Activated naive CD4-positive, alpha-beta T cell treated with anti-CD3 and anti-CD28 coated beads, Interleukin-2, amount 50 U/mL, for 72 hours (primary cell): ENCODE measurements at places on chromosomes 7 and 10.

DNA sequence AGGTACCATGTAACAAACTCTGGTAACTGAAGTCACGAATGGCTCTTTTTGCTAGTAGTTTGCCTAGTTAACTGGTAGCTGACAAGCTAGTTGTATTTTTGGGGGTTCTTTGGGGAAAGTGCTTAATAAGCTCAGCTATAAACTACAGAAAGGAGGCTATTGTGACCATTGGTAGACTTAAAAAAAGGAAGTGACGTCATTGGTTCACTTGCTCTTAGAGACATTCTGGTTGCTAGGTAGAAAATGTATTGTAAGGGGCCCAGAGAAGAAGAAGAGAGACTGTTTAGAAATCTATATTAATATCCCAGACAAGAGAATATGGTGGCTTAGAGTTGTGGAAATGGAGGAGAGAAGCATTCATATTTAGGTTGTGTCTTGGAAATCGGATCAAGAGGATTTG lies 103.0 kb downstream of the NXPH1 start:
- DNase-seq: no peak

- DNase-seq: no peak
Measured at GRCh38 chr7:121017586-121017985, 29.1 kb downstream of the CPED1 start.

GRCh38 chr7:11540271-11540761 lies 291.7 kb downstream of the THSD7A start:
- DNase-seq: no peak

- DNase-seq: no peak
Measured at GRCh38 chr7:109821156-109821555, 1251.5 kb downstream of the DNAJB9 start.

DNA sequence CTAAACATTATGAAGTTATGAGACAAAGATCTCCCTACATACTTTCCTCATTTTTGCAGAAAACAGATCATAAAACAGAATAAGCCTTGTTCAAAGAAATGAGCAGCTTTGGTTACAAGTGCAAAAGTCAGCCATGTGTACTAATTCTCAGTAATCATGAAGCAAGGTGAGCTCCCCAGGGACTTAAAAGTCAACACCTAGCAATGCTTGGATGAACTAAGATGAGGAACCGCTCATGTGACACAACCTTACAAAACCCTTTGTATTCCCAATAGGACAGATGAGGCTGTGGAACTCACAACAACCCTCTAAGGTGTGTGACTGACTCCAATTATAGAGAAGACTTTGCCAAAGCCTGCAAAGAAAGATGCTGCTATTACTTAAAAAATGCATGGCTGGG lies 154.5 kb downstream of the SLC25A13 start:
- no peak for DNase-seq

- DNase-seq: no peak
Measured at GRCh38 chr7:82472966-82473365, 29.4 kb upstream of the CACNA2D1 start.

- DNase-seq: no peak
Measured at GRCh38 chr10:78620985-78621799, 447.6 kb upstream of the ZMIZ1 start.

- DNase-seq: no peak
Measured at GRCh38 chr10:123796736-123797135, 94.9 kb downstream of the CPXM2 start.

- DNase-seq: no peak
Measured at GRCh38 chr7:44505595-44505994, 15.1 kb upstream of the NUDCD3 start.

DNA sequence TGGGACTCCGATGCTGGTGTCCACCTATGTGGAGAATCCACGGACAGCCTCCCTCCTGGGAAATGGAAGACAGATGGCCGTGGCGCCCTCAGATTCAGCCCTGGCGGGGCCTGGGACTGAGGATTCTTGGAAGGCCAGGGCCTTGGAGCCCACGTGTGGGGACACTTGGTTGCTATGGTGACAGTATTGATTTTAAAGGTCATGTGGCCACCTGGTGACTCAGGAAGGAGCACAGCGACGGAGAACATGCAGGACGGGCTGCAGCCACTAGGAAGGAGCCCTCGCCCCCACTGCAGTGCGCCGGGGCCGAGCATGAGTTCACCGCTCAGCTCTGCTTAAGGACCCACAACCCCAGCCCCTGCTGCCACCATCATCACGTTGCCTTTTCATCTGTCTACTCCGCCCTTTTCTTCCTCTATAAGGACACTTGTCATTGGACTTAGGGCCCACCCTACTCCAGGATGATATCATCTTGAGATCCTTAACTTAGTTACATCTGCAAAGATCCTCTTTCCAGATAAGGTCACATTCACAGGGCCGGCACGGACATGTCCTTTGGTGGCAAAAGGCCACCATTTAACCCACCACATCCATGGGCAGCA lies 3.7 kb upstream of the STK32C start:
- no peak for DNase-seq

DNA sequence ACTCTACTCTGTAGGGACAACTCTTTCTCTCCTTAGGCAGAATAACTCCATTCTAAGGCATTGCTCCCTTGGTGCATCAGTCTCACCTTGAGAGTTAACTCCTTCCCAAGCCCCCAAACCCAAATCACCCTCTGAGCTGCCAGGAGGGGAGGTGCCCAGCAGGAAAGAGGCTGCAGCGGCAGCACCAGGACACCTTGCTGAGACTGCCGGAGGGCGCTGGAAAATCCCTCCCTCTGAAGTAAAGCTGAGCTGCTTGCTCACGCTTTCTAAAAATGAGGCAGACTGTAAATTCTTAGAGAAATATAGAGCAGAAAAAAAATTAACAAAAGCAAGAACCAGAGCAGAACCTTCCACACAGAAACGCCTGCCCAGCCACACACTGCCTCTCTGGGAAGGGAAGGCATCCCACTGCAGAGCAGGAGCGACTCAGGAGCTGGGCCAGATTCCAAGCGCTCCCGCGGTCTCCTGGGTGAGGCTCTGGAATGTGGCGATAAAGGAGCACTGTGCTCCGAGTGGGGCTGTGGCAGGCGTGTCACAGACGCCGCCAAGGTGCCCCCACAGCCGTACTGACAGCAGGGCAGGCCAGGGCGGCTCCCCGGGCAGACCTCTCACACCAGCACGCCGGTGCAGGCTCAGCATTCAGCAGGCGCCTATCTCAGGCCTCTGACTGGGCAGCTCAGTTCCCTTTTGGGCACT lies 202.1 kb downstream of the TNS3 start:
- no peak for DNase-seq

DNA sequence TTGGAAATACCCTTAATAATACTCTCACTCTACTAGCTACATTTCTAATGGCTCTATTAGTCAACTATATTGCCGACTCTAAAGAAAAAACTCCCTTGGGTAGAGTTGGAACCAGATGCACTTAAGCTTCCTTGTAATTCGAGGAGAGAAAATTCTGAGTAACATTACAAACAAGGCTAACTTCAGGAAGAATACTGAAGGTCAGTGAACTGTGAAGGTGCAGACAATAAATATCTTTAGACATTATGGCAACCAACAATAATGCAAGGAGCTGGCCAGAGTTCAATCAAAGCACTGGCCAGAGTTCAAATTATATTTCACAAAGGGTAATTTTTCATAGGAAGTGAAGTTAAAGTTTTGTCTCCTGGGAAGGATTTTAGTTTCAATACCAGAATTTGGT lies 40.7 kb upstream of the MRLN start:
- DNase-seq: no peak

GRCh38 chr7:132251327-132251659 lies 325.0 kb downstream of the PLXNA4 start:
- DNase-seq: no peak

- no peak for DNase-seq
Measured at GRCh38 chr10:73894245-73894971, 16.5 kb upstream of the PLAU start.

DNA sequence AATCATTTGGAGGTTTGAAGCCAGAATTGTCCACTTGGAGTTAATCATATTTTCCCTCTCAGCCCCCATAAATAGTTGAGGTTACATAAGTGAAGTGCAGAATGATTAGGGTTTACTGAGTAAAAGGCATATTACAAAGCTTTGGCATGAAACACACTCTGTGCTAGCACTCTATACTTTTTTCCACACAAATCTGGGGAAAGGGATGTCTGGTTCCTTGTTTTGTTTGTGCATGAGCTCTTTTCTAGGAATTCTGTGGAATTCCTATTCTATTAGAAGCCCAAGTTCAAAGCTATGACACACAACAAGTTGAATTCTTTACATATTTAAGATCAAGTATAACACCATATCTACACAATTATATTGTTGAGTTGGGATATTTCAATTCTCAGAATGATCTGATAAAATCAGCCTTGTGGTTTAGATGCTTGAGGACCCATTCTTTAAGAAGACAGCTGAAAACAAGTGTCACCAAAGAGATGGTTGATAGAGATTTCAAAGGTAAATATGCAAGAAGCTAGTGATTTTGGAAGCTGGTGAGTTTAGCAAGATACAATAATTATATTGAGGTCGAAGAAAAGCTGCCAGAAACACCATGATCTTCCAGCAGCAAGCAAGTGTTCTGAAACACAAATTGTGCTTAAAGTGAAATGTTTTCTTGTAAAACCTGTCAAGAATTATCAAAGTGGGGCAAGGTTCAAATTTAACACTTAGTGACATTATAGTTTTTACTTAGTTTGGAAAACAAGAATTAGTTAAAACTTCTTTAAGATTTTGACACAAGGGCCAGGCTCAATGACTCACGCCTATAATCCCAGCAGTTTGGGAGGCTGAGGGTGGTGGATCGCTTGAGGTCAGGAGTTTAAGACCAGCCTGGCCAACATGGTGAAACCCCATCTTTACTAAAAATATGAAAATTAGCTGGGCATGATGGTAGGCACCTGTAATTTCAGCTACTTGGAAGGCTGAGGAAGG lies 122.6 kb downstream of the INHBA start:
- no peak for DNase-seq

DNA sequence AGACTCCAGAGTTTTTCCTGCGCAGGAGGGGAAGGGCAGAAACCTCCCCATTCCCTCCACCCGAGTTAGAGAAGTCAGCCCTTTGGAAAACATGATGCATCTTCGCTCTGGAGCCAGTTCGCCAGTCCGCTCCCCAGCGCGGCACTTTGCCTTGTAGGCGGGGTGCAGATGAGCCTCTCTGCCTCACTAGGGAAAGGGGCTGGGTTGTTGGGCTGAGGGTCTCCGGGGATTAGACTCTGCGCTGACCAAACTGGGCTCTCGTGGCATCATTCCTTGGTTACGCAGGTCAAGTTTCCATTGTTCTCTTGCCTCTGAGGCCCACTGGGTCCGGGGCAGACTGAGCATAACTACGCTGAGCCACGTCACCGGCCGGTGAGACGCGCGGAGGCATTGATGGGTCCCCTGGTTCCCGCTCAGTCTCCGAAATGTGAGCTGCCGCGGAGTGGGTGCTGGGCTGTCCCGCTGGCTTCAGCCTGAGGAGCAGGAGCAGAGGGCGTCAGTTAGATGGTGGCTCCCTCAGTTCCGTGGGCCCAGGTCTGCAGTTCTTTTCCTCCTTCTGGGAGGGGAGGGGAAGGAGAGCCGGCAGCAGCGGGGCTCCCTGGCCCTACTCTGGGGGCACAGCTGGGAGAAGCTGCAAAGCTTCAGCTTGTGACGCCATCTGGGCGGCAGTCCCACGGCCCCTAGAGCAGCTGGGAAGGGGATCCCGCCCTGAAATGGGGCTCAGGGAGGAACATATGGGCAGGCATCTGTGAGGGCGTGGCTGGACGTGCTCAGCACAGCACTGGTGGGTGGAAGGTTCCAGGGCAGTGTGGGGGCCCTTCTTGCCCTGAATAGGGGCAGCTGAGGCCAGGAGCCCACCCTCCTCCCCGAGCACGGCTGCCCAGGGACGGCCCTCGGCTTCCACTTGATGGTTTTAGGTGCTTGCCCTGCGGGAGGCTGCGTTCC lies 121.3 kb upstream of the BTBD16 start:
- DNase-seq: no peak

DNA sequence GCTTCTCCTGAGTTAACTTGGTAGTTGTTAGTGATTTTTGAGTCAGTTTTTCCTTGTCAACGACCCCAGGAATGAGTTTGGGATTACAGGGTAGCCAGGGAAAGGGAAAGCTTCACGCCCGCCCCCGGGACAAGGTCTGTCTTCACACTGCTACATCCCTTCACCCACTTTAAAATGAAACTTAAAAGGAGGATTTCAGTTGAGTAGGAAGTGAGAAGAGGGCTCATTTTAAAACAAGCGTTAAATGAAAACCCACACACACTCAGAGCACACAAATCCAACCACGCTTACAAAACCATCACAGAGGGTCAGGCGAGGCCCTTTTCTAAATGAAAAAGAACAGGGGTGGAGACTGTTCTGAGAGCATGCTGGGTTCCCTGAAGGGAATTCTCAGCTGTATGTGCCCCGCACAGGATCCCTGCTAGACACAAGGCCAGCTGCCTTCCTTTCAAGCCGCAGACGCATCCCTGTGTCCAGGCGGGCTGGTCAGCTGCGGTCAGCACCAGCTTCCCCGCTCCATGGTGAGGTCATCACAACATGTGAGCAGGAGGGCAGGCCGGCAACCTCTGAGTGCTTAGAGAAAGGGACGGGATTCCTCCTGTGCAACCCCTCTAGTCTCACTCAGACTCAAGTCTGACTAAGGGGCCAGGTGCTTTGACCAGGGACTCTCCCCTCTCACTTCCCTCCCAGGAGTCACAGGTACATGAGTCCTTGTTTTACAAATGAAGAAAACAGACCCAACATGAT lies 111.8 kb downstream of the EGFR start:
- no peak for DNase-seq

GRCh38 chr7:102413611-102414010 lies 17.4 kb downstream of the PRKRIP1 start:
- no peak for DNase-seq

GRCh38 chr10:93570383-93570782 lies 3.9 kb downstream of the FFAR4 start:
- no peak for DNase-seq

DNA sequence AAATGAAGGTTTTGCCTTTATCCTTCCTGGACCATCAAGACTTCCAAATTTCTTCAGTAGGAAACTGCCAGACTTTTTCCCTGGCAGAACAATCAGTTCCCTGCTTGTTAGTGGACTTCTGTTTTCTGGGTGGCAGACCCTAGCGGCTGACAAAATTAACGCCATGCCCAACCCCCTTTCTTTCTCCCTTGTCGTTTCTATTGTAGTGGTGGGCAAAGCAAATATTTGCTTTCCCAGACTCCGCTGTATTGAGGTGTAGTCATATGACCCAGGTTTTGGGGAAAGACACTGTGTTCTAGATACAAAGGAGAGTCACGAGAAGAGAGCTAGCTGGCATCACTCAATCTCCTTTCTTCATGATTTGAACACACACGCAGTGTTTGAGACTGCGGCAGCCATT lies 7.7 kb downstream of the PON2 start:
- no peak for DNase-seq

GRCh38 chr7:28381466-28381865 lies 30.9 kb upstream of the CREB5 start:
- DNase-seq: no peak

DNA sequence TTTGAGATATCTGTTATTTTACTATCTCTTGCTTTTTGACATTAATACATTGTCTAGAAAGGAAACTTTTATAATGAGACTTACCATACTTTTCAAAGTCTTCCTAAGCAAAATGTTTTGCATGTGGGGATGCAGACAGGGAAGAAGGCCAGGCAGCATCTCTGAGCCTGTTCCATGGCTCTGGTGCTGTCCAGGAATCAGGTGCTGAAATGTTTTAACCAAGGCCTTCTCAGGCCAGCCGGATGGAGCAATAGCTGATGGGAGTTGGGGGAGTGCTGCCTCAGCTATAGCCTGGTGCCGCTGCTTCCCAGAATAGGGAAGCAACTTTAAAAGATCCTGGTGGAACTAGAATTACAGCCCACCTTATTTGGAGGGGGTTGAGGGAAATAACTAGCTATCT lies 38.5 kb downstream of the CRTAC1 start:
- no peak for DNase-seq
